ENCODE measurements at places on chromosomes 3 and 15.

DNA sequence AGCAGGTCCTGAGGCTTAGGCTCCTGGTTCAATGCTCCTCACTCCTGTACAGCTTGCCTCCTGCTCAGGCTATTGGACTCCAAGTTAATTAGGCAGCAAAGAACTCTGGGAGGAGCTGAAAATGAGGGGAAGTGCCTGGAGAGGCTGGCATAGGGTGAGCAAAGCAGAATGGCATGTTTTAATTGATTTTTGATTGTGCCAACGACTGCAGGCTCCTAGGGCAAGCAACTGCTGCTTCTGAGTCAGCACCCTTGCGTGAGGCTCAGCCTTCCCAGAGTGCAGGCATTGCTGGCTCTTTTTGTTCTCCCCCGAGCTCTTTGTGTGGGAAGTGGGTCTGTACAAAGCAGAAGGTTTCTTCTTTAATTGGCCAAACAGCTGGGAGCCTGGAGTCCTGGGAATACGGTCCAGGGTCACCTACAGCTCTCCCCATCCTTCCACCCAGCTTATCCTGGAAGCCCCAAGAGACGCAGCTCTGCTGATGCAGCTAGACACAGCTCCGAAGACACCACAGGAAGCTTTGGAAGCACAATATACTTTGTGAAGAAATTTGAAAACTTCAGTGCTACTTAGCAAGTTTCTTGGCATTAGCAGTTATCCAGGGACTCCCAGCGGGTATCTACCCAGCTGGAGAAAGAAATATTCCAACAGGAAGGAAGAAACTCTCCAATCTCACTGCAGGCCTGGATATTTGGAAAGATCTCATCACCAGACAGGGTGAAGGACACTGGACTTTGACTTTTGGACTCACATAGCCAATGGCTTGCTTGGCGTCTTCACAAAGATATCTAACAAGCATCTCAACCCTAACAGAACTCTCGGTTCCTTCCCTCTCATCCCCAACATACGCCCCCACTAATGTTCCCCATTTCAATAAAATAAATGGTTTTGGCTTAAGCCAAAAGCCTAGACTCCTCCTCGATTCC lies 76.8 kb downstream of the BDH1 start:
- DNase-seq = no peak

DNA sequence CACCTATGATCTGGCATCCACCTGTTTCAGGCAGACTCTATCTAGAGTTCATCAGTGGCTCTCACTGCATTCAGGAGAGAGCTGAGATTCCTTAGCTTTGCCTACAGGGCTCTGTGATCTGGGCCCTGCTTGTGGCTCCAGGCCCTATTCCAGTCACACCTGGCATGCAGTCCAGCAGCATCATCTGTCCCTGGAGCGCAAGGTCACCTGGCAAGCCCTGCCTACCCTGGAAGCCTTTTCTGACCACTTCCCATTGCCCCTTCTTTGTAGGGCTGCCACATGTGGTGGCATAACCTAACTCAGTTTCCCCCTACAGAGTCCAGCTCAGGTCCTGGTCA lies 115.1 kb upstream of the PLXNA1 start:
- DNase-seq = no peak

DNA sequence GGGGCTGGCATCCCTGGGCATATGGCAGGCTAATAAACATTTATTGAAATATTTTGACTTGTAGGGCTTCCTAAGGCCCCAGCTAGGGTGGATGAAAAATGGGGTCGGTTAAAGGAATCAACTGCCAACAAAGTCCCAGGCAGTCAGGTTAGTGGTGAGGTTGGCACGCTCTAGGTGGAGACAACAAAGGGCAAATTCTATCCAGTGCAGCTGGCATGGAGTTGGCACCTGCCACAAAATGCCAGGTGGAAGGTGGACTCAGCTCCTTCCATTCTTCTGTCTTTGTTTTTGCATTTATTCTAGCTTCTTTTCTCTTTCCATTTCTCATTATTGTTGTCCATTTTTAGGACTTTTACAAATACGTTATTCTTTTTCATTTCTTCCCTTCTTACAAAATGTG lies 31.0 kb downstream of the LCMT2 start:
- DNase-seq = no peak

DNA sequence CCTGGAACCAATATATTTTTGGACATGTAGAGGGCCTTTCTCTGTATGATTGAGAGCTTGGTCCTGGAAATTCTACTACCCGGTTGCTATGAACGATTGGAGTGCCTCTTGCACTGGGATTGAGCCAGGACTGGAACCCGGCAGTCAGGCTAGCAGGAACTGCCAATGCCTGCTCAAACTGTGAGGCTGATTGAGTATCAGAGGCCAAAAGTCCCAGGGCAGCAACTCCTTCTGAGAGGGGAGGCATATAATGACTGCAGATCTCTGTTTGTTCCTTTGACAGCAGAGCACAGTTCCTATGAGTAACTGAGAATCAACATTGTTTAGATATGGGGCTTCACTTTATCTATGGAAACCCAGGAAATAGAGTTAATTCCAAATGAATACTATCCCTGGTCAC lies 12.9 kb downstream of the IQCH start:
- no peak for DNase-seq

DNA sequence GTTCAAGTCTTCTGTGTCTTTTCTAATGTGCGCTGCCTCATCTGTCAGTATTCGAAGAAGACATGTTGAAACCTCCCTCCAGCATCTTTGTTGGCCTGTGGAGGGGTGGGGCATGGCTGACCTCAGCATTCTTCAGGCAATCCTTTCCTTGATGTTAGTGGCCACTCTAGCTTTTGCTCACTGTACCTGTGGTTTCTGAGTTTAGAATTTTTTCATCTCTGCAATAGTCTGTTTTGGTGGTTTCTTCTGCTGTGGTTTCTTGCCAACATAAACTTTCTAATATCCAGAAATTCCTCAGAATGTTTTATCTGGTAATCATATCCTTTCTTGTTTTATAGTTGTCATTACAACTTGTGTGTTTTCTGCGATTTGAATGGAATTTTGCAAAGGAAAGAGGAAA lies 251.3 kb upstream of the NR2E3 start:
- no peak for DNase-seq

Measured in stimulated activated naive CD4-positive, alpha-beta T cell treated with Interleukin-2 at 50 U/mL for 16 hours (primary cell).